ENCODE measurements at places on chromosomes 2 and 18. TPM values are rescaled to one million over a fixed set of nuclear protein-coding genes. Genes with fewer than 3 reads are reported as not detected.

The KATNAL2 gene
- 3.0 TPM for total RNA-seq

GRCh38 chr18:58788971-58789875 is 75.5 kb upstream of the ZNF532 start:
- peak; percentile 63 for DNase-seq

DNA sequence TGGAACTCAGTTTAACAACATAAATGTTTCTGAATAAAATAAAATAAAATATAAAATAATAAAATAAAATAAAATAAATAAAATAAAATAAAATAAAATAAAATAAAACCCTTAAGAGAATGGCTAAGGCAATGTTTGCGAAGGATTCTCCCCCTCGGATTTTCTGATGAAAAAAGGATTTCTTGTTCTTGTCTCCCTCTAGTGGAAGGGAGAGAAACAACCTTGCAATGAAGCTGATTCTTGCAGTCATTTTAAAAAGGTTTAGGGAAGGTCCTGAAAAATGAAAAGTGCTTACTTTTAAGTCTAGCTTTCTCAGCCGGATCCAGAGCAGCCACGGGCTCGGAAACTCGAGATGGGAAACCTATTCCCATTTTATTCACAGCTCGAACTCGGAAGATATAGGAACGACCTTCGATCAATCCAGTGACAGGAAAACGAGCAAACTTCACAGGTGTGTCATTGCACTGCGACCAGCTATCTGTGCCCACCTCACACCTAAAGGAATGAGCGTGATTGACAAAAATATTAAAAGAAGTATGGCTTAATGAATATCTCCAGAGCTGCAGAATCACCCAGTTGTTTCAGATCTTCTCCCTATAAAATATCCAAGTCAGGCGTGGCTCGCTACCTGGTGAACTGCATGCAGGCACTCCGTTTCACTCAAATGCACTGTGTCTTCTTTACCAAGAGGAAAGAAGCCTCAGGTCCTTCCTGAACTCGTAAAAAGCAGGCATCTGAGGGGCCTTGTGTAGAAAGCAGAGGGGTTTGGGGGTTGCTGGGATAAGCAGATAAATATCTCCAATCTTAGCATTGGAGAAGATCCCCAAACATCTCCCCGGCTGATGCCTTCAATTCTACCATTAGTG is 68.1 kb downstream of the MYOM1 start:
- DNase-seq, result no peak

GRCh38 chr18:53268455-53268854 is 928.5 kb downstream of the DCC start:
- no peak for DNase-seq

The SLC4A5 gene
- total RNA-seq, result 1.3 TPM

- DNase-seq, result no peak
Measured at GRCh38 chr18:37441821-37442220, 123.8 kb downstream of the CELF4 start.

DNA sequence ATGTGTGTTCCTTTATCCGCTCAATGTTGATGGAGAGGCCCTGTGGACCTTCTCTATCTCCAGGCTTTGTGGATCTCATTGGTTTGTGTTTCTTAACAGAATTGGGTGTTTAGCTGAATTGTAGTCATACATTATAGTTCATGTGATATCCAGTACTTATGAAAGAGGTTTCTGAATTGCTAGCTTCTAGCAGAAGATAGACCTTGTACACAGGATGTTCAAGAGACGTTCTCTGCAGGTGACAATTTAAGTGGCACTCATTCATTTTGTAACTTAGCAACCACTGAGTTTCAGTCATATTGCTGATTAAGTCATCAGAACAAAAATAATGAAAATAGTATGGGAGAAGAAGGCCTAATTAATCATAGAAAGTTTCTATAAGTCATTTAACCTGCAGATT is 279.2 kb downstream of the ALPK2 start:
- no peak for DNase-seq

- DNase-seq, result no peak
Measured at GRCh38 chr18:48036226-48036625, 105.8 kb upstream of the SMAD2 start.

The ANKRD30B gene
- total RNA-seq, result not detected

The CD8B2 gene
- total RNA-seq, result not detected

The ASIC4 gene
- total RNA-seq, result not detected

DNA sequence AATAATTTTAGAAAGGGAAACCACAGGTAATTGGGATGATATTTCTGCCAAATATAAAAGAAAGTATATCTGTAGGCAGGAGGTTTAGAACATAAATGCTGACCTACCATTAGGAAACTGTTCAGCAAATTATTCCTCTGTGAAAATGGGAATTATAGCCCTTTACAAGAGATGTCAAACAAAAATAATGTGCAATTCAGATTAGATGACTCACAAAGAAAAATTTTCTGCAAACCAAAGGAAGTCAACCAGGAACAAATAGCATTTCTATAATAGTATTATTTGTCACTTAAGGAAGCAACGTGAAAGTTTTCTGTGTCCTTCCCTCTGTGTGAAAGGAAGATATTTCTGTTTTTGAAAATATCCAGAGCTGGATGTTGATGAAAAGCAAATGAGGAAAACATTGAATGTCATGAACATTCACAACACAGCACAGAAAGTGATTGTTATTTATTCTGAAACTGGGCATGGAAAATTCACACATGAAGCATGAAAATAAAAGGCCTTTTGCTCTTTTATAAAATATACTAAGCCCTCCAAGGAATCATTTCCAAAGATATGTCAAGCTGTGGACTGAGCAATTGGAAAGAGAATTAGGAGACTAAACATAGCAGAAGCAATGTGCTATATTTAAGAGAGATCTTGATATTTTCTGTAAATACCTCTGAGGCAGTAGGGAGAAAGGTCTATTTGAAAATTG is 57.9 kb upstream of the SPHKAP start:
- no peak for DNase-seq

DNA sequence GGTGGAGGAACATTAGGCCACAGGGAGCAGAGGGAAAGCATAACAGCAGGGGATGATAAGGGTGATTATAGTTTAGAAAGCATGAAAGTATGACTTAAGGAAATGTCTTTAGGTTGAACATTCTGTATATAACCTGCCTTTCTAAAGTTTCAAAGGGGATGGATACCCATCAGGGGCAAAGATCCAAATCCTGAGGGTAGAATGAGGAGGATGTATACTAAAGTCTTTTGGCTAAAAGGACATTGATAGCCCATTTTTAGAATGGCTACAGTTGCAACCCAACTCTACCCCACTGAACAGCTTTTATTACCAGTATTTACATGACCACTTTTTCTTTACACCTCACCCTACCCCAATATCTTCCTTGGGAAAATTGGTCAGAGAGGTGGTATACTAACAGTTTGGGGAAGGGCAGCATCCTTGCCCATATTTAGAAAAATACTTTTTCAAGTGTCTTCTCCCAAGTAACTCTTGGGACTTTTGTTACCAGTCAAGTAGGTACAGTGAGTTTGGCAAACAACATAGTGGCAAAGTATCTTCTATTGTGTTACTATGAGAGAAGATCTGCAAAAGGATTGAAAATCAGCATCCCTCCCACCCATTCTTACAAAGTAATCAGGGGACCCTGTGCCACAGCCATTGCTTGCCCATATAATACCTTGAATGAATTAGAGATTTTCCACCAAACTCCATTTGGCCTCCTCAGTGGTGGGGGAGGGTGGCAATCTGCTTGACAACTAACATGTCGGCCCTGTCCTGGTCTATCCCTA is 8.3 kb downstream of the MAT2A start:
- DNase-seq, result no peak

DNA sequence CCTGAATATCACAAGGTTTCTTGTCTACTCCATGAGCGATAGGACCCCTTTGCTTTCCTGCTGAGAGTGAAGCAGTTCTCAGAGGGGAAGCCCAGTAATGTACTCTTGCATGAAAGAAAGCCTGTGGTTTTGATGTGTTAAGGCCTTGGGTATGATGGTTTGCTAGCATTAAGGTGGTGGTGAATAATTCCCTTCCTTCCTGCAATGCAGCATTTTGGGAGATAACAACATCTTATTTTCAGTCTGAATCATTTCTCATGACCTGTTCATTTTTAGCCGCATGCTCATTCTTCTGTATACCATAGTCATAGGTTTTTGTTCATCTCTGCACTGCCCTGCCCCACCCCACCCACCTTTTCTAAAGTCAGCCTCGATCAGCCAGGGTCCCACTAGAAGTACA is 66.2 kb downstream of the HNMT start:
- DNase-seq, result no peak

DNA sequence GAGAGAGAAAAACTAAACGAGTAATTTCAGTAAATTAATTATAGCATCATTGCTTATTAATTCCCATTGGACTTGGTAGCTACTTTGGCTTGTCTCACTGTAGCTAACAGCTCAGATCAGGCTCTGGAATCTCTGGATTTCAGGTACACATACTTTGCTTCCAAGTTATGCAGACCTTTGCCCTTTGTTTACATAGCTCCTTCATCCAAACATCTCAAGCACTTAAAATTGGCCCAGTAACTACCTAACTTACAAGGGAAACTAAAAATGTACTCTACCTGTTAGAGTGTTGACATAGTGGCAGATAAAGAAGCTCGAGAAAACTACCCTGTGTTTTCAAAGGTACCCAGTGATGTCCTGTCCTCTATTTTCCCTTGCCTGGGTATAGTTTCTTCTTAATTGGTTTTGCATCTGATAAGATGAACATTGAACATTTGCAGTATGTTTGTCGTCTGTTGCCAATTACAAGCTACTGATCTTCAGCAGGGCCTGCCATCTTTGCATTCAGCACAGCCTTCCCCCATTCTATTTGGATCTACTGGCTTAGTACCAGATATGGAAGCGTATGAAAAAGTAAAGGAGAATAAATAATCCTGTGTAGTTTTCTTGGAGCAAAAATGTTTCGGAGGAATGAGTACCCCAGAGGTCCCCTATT is 601.5 kb upstream of the FANCL start:
- no peak for DNase-seq

DNA sequence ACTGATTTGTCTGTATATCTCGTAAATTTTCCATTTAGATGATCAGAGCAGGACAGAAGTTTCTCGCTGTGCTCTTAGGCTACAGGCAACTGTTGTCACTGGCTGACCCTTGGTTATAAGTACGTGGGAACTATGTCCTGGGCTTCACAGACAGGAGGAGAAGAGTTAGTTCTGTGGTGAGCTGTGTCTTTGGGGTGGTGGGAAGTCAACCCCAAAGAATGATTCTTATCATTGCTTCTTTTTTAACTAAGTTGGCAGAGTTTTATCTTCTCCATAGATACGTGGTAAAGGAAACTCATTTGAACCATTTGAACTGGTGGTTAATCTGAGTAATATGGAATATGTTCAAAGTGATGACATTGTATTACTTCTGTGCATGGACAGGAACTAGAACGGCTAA is 230.6 kb upstream of the EPAS1 start:
- no peak for DNase-seq

DNA sequence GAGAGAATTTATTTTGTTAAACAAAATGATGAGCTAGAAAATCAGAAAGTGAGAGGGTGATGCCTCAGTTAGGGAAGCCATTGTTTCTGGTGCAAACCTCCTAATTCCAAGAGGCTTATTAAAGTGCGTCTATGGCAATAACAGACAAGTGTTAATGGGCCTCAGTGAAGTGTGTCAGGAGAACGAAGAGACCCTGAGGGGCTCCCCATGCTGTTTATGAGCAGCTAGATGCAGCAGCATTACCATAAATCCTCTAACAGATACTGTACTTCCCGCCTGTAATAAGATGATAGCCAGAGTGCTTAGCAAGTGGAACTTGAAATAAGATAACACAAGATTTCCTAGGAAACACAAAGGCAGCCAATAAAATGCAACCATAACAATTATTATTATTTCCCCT is 157.4 kb downstream of the MYT1L start:
- no peak for DNase-seq

DNA sequence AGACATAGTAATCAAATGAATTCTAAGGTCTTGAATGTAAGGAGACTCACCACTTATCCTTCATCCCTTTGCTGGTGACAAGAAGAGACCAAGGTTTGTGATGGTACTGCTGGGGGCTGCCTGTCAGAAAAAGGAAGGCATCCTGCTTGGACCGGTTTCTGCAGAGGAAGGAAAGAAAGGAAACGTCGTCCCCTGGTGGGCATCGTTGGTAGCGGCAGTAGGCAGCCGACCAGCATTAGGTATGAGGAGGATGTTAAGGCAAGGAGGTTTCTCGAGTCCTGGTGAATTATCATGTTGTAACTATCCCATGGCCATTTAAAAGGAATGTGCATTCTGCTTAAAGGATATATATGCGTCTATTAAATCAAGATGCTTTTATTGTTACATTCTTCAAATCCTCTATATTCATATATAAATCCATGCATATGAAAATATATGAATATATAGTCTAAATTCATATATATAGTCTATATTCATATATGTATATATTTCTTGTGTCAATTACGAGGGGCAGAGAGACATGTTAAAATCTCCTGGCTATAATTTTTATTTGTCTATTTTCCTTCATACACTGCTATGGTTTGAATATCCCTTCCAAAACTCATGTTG is 94.4 kb upstream of the TGFA start:
- peak; percentile 69 for DNase-seq

The CCDC102B gene
- total RNA-seq, result 4.4 TPM

- no peak for DNase-seq
Measured at GRCh38 chr2:85724731-85725181, 29.0 kb upstream of the ATOH8 start.

The POTEJ gene
- total RNA-seq, result not detected

DNA sequence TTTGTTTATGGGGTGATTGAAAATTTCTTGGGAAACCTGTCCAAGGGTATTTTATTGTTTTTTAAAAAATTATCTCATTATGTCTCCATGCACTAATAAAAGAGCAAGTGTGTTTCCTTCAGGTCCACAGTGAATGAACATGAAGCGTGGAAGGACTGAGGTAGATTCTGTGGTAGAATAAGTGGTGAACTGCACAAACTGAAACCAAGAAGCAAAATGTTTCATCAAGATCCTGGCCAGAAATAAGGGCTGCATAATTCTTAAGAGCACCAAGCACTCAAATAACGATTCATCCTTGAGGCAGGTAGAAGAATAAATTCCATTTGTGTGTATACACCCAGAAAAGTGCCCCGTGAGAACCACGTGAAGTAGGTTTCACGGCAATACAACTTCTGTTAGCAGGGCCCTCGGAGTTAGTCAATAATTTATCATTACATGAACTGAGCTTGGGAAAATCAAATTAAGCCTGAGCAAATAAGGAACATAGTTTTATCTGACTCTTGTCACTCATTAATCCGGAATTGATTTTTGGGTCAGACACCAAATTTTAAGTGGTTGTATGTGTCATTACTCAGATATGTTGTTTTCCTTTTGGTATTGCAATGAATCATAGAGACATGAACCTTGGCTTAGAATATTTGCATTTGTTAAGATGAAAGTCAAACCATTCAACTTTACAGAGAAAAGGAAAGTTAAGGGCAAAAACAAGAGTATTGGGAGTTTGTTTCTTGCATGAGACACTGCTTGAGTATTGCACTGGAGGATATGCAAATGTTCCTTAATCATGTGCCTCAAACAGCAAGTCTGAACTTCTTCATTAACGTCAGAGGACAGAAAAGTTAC is 472.6 kb upstream of the NETO1 start:
- DNase-seq, result no peak

- DNase-seq, result no peak
Measured at GRCh38 chr18:79769698-79770500, 27.8 kb upstream of the KCNG2 start.

Data from Right ventricle myocardium superior (tissue), 1 donor.